GM23338 (cell line): ENCODE measurements at places on chromosomes 12 and 14. TPM values are rescaled to one million over a fixed set of nuclear protein-coding genes. Genes with fewer than 3 reads are reported as not detected.

DNA sequence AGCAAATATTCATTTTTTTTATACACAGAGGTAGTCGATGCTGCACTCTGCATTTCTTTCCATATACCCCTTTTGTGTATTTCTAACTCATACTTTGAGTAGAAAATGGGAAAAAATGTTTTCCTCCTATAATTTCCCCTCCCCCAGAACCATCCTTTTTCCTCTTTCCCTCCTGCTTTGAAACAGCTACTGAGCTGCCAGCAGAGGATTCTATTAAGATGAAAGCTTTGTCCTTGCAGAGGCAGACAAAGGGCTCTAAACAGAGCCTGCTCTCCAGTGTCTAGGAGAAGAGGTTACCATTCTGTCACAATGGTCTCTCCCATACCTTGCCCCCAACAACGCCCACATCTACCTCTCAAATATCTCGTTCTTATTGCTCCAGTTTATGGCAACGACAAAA is 74.6 kb upstream of the OSBPL8 start:
- DNase-seq = peak; percentile 50

DNA sequence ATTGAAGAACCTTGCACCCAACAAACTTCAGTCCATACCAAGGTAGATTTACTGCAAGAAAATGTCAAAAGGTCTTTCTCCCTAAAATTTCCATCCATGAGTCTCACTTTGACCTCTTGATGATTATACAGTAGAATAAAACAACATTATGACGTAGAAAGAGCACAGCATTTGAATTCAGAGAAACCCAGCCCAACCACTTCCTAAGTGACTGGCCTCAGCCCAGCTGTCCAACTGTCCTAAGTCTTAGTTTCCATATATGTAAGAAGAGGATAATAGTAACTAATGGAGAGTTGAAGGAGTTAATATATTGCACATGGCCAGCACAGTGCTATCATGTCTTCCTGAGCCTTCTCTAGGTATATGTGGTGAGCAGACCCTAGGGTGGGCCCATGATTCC is 41.0 kb upstream of the NELL2 start:
- DNase-seq = no peak

The HOXC5 gene
- polyA plus RNA-seq = not detected in 2 replicates

The CACNA2D4 gene
- polyA plus RNA-seq = 0.24 TPM in 1 of 2 replicates, not detected in the other

The TOX4 gene
- polyA plus RNA-seq = 67.1 and 72.8 TPM in 2 replicates

The NPC2 gene
- polyA plus RNA-seq = 344 and 354 TPM in 2 replicates

The NUAK1 gene
- 4.7 and 5.4 TPM in 2 replicates for polyA plus RNA-seq

The KLRG1 gene
- 6.0 and 7.9 TPM in 2 replicates for polyA plus RNA-seq

The CDKN3 gene
- 86.8 and 97.4 TPM in 2 replicates for polyA plus RNA-seq

DNA sequence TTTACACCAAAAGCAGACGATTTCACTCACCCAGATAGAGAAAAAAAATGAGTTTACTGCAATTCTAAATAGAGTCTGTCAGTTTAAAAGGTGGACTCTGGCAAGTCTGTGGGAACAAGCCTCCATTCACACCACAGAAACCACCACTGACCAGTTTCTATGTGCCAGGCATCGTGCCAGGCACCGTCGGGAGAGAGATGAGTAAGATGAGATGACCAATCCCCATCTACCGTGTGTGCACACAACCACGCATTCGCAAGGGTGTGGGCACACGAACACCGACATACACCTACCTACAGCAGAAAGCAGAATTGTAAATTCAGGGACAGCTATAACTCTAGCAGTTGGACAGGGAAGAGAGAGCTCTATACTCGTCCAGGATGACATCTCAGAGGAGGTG is 58.3 kb downstream of the PRIMA1 start:
- no peak for DNase-seq

DNA sequence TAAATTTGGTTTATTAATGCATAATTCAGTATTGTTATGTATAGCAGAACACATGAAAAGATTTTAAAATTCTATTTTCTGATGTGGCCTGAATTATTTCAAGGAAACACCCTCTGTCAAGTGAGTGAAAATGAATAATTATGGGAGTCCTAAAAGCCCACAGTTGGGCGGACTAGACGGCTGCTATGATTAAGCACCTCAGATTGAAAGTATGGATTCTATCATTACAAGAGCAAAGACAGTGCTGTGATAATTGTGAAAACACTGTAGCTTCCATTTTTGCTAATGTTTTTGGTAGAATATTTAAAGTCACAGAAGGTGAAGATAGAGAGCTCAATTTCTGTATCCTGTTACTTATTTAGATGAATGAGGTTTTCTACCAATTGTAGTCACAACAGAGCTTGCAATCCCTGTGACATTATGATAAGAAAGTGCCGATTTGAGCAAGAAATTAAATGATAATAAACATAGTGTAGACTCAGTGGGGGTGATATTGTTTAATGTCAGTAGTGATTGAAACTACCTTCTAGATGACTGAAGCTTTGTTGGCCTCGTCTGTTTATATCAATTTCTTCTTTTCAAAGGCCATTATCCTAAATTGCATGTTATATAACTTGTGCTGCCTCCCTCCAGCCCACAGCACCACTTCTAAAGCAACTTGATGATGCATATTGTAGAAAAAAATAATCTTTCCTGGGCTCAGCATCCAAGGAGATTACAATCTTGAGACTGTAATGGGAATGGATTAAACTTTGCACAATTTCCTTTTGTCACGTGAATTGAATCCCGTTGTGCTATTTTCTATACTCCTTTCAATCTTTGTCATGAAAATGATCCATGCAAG is 359.8 kb downstream of the BTG1 start:
- no peak for DNase-seq

- DNase-seq = peak; percentile 81
Measured at GRCh38 chr12:8033153-8034044, 883 bp downstream of the FOXJ2 start.

DNA sequence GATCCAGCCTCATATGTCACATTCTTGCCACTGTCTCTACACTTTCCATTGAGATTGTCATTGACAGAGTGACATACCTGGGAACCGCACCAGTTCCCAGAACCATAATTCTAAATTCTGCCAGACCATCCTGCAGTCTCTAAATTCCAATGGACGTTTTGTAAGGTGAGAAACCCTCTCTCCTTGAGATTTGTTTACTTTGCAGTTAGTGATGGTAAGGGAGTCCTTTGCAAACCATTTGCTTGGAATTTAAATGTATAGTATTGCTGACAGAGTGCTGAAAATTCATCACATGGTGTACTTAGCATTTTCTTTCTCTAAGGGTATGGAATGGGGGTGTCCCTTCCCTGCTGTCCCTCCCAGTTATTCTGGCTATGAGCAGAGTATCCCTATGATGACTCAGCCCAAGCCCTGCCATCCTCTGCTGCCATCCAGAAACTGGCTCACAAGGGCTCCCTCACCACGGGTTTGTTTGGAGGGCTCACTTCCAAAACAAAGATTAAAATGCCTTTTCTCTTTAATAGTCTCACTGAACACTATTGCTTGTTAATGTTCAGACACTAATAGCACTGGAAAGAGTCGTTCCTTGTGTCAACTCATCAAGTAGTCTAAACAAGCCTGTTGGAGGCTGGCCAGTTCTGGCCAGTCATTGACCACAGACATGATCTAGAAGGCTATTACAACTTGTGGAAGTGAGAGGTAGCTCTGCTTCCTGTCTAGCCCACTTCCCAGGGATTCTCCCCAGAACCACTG is 129.0 kb upstream of the HMGA2 start:
- DNase-seq = peak; percentile 7

- no peak for DNase-seq
Measured at GRCh38 chr12:129550353-129550752, 353.5 kb downstream of the TMEM132D start.

GRCh38 chr12:16352481-16352880 is 5.0 kb downstream of the MGST1 start:
- no peak for DNase-seq

DNA sequence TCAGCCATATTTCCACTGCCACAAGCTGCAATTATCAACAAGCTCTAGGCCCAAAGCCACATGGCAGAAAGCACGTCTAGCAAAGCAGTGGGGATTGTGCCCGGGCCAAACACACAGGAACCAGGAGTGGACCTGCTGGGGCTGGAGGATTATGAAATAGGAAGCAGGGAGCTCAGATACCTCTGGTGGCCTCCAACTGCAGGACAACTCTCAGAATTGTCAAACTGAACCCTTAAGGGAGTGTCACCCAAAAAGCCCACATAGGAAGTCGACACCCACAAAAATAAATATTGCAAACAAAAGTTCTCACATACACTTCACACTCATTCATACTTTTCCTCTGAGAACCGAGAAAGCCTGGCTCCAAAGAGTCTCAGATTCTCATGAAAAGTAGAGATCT is 26.1 kb downstream of the KCTD10 start:
- DNase-seq = no peak

DNA sequence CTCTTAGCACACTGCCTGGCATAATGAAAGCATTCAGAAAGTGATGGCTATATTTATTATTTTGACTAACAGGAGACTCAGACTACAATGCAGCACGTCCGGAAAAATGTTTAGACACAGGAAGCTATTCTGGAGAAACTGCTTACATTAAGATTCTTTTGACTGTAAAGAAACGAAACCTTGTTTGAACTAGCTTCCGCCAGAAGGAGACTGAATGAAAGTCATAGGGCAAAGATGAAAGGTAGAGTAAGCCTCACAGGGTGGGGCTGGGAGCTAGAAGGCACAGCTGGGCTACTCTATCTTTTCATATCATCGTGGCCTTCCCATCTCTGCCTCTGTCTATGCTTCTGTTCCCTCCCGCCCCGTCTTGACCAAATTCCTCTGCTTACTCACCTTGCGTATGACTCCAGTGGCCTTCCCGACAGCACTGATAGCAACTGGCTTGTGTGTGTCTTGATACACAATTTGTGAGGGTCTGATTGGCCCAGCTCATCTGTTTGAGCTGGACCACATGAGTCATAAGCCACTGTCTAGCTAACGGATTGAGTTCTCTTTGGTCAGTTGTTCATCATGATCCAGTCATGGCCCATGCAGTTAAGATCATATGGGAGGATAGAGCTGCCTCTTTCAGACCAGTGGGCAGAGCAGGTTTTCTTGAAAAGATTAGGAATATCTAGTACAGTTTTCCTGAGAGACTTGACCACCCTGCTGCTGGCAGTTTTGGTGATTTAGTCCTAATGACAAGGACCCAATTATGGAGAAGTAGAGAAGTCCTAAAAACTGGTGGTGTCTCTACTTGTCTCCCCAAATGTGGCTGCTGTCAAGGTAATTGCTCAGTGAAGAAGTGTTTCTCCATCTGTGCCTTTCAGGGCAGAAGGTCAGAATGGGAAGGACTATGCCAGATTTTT is 151.5 kb upstream of the SLC38A2 start:
- DNase-seq = no peak

The PRR4 gene
- polyA plus RNA-seq = 4.1 and 7.9 TPM in 2 replicates

The SLC7A8 gene
- polyA plus RNA-seq = 122 and 124 TPM in 2 replicates

DNA sequence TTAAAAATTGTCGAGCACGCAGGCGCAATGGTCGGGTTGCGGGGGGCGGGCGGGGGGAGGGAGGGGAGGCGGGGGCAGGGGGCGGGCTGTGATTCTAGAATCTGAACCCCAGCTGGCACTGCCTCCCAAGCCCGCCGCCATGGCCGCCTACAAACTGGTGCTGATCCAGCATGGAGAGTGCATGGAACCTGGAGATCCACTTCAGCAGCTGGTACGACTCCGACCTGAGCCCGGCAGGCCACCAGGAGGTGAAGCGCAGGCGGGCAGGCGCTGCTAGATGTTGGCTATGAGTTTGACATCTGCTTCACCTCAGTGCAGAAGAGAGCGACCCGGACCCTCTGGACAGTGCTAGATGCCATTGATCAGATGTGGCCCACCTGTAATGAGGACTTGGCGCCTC is 118.4 kb downstream of the NTN4 start:
- no peak for DNase-seq

The TSPAN19 gene
- polyA plus RNA-seq = 0.44 and 0.45 TPM in 2 replicates

DNA sequence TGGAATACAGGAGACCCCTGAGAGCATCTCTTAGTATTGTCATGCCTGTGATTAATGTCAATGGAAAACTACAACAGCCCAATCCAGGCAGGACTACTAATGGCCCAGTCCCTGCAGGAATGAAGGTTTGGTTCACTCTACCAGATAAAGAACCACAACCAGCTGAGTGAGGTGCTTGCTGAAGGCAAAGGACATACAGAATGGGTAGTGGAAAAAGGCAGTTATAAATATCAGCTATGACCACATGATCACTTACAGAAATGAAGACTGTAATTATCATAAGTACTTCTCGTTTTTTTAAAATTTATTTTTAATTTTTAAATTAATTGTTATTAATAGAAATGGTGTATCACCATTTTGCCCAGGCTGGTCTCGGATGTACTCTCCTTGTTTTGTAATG is 17.2 kb upstream of the LPCAT3 start:
- no peak for DNase-seq

The RBP5 gene
- polyA plus RNA-seq = 0.73 and 1.2 TPM in 2 replicates

DNA sequence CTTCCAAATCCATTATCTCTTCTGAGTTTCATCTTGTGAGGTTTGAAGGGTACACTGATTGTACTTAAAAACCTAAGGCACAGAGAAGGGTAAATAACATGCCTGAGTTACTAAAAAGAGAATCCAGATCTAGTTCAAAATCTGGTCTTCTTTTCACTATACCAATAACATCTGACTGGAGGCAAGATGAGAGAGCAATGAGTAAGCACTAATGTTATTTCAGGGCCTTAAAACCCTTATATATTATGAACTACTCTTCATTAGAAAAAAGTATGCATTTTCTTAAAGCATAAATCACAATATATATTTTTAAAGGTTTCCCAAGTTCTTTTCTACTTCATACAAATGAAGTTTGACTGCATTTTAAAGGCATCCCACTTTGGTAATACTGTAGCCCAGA is 60.2 kb downstream of the GXYLT1 start:
- no peak for DNase-seq

The SLC10A1 gene
- 0.10 TPM in 2 replicates for polyA plus RNA-seq
